ENCODE measurements at places on chromosomes 6 and 20.
A peak's percentile ranks its signal among the peaks of the same experiment; 100 is the strongest.

DNA sequence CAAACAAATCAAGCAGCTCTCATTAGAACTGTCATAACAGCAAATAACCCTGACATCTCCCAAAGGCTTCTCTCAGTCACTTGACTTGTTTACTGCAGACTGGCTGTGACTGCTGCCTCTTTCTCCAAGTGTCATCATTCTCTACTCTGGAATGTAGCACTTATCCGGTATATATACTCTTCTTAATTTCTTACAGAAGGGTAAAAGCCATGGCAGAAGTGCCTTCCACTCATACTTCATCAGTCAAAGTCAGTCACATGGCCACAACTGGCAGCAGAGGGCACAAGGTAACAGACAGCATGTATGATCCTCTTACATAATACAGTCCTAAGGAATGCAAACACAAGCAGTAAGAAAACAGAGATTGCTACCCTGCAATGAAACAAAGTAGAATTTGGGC lies 9.3 kb downstream of the NAPB start:
- no peak for DNase-seq

- no peak for DNase-seq
Measured at GRCh38 chr6:23334360-23334759, 765.0 kb downstream of the HDGFL1 start.

GRCh38 chr20:10225439-10226060 lies 6.9 kb downstream of the SNAP25 start:
- DNase-seq, result peak; percentile 9

DNA sequence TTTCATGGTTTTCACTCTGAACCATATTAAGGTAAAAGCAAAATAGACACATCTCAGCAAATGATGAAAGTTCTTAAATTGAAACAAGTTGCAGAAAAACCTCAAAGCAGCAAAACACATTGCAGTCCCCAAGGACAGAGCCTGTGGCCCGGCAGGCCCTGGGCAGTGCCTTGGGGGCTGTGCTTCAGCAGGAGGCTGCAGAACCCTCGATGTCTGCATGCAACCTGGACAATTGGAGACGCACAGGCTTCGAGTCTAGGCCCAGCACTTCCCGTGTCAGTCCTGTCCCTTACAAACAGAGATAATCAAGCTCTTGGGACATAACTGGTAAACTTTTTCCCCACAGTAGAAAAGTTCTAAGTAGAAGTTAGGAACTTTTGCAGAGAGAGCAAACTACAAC lies 9.2 kb downstream of the PYGB start:
- no peak for DNase-seq

GRCh38 chr6:125656287-125656870 lies 93.1 kb upstream of the HEY2 start:
- DNase-seq, result no peak

GRCh38 chr20:62938105-62938888 lies at the start of gene GID8:
Gene GID8 (plus strand): TSS chr20:62938147. CDS start chr20:62941503, 3,356 bp downstream.
- peak; percentile 73 for DNase-seq

- DNase-seq, result no peak
Measured at GRCh38 chr6:150177952-150178520, 35.2 kb downstream of the PPP1R14C start.

DNA sequence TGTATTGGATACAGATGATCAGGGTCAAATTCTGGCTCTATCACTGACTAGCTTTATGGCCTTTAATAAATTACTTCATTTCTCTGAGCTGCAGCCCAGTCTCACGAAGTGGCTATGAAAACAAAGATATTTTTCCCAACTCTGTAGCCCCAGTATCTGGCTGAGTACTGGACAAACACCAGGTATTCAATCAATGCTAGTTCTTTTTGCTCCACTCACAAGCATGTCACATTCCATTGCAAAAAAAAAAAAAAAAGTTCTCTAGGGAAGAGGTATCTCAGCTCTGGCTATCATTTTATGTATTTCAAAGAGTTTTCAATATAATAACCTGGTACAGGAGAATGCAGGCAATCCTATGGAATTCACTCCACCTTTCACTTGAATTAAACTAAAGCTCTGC lies 3.1 kb downstream of the CHD6 start:
- no peak for DNase-seq

GRCh38 chr6:70113171-70113570 lies 189.7 kb downstream of the COL9A1 start:
- no peak for DNase-seq

DNA sequence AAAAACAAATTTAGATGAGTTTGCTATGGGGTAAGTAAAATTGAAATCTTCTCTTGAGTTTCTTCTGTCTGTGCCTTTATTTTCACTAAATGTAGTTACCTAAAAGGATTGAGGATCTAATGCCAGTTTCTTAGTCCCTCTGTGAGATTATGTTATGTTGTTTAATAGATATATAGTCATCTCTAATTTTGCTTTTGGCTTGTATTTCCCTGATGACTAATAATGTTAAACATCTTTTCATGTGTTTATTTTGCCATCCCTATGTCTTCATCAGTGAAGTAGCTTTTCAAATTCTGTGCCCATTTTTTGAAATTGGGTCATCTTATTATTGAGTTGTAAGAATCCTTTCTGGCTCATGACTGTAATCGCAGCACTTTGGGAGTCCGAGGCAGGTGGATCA lies 13.7 kb downstream of the QRSL1 start:
- DNase-seq, result no peak

GRCh38 chr6:105537981-105538578 lies 135.2 kb upstream of the PREP start:
- DNase-seq, result no peak

DNA sequence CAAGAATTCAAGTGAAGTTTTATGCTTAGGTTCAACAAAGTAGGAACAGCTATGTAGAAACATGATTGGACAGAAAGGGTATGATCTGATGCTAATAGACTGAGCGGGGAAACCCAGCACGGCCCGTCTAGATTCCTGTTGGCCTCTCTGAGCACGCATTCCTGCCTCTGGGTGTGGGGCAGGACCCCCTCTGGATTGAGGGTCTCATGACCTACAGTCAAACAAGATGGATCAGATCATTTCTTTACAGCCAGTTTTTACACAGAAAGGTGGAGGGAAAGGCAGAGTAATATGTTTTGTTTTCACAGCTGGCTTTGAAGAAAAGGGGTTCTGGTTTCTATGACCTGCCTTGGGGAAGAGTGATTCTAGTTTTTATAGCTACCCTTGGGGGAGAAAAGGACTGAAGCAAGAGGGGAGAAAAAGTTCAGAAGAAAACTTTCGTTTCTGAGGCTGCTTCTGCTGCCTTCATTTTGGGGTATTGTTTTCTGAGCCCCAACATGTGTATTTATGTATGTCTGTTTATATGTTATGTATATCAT lies 99.6 kb upstream of the SLC22A16 start:
- no peak for DNase-seq

DNA sequence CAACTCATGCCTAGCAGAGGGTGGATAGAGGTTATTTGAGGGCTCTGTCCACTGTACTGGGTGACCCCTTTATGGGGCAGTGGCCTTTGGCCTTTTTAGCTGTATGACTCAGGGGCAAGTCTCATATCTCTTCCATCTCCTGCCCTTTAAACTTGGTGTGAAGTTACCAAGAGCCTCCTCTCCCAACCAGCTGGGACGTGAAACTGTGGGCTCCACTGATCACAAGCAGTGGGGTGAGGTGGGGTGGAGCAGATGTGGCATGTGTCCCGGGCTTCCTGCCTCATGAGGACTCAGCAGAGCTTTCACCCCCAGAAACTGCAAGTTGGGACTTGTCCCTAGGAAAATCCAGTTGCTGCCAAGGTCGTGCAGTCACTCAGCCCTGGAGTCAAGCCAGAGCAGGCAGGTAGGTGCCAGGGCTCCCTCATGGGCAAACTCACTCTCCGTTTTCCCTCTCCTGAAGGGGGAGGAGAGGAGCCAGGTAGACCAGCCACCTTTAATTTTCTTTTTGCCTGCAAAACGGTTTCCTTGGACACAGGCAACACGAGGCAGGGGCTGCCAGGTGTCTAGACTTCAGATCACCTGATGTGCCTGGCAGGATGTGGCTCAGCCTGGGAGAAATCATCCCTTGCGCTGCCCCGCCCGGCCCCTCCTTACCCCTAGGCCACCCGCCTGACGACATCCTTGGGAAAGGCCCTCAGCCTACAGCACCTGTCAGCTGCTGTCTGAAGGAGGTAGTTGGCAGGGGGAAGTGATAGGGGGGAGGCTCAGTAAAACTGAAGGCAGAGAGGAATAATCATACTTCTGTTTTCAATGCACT lies 4.0 kb downstream of the CDKN1A start:
- no peak for DNase-seq

- DNase-seq, result no peak
Measured at GRCh38 chr20:45752746-45753145, 30.6 kb downstream of the SPINT4 start.

GRCh38 chr6:7230956-7231713 lies 81.9 kb downstream of the SSR1 start:
- DNase-seq, result no peak

- peak; percentile 63 for DNase-seq
Measured at GRCh38 chr20:17967521-17968365, 851 bp downstream of the SNX5 start.

DNA sequence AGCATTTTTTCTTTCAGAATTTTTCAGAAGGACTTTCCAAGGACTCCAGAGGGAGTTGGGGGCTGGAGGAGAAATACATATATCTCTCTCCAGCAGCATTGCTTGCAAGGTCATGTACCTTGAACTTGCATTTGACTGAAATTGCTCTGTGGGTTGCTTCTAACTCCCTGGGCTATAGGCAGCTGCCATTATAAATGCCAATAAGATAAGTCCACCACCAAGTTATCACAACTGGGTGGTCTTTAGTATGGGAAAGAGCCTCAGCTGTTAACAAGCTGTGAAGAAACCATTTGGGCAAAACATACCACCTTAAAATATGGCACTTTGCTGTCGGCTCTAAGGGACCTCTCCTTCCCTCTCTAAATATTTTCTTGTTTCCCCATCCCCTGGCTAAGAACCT lies 20.9 kb upstream of the CITED2 start:
- DNase-seq, result no peak

DNA sequence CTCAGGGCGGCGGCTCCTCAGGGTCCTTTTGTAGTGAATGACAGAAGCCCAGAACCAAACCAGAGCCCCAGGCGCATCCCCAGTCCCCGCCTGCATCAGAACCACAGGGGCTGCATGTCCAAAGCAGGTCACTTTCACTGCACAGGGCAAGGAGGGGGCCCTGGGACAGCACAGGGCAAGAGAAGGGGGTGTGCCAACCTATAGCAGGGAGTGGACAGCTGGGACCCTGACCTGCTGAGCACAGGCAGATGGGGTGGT lies 501.4 kb downstream of the PREX1 start:
- no peak for DNase-seq

DNA sequence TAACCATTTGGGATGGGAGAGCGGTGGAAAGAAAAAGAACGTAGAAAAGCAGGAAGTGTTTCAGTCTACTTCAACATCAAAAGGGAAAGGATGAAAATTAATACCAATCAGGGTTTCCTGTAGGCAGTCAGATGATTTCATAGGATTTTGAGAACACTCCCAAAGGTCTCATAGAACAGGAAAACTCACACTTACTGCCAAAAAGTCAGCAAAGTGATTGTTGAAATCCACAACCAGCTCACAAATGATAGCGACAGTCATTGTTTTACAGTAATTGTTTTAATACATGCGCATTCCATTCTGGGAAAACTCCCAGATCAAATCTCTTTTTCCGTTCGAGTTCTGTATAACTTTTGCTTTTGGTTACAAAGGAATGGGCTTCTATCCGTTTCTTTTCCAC lies 5.3 kb upstream of the CNKSR3 start:
- DNase-seq, result peak; percentile 46

DNA sequence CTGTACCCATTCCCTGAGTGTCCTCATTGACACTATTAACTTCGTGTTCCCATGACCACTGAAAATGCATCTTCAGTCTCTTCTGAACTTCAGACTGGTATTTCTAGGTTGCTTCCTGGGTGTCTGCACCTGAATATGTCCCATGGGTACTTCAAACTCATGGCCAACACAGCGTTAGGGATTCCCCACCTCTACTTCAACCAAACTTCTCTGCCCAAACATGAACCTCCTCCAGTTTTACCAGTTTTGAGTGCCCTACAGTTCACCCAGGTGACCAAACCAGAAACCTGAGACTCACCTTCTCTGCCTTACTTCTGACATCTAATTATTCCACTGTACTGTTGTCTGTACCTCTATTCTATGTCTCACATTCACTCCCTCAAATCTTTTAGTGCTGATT lies 99.5 kb upstream of the SUPT3H start:
- DNase-seq, result no peak

GRCh38 chr6:53524455-53524815 lies 20.5 kb downstream of the GCLC start:
- DNase-seq, result no peak

- no peak for DNase-seq
Measured at GRCh38 chr20:47033665-47034064, 139.0 kb downstream of the EYA2 start.

DNA sequence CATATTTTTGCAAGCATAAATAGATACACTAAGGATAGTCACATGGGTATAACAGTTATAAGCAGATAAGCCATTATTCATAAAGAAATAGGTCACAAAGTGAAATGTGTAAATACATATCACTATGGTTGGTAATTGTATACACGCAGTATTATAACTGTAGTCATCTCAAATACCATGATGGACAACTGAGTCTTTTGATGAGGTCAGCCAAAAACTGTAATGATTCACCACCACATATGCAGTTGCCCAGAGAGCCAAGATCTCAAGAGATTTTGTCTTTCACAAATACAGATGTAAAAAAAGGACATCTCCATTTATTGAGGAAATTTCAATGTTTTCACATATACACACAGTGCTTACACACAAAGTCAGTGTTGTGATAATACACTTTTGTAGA lies 28.3 kb downstream of the ZNF292 start:
- DNase-seq, result no peak

DNA sequence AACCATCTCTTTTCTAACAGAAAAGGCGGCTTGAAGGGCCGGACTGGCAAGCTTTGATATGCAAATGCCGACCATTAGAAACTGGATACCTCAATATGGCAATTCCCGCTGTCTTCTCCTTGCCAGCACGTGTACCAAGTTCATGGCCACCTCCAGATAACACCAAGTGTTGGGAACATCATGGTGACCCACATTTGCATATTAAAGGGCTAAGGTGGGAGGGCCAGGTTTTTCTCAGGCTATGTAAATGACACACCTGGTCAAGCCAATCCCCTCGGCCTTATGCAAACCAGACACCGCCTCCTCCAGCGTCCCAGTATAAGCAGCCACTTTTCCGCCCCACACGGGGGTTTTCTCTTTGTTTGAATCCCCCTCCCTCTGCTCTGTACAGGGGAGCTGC lies 110.7 kb downstream of the DACT2 start:
- DNase-seq, result no peak

- DNase-seq, result no peak
Measured at GRCh38 chr6:102759415-102759814, 1365.9 kb downstream of the GRIK2 start.

DNA sequence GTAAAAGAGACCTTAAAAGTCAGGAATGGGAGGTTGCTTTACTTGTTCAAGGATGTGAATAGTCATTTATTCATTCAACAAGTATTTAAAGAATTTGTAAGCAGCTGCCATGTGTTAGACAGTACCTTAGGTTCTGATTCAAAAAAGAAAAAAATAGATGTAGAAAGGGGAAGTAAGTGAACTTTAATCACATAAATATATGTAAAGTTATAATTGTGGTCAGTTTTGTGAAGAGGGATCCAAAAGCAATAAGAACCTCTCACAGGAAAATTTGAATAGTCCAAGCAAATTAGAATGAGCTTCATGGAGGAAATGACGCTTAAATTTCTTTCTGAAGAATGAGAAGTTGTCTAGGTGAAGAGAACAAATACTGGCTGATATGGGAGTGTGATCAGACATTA lies 596.1 kb upstream of the CITED2 start:
- no peak for DNase-seq
